ENCODE measurements at places on chromosomes 5 and 9.

DNA sequence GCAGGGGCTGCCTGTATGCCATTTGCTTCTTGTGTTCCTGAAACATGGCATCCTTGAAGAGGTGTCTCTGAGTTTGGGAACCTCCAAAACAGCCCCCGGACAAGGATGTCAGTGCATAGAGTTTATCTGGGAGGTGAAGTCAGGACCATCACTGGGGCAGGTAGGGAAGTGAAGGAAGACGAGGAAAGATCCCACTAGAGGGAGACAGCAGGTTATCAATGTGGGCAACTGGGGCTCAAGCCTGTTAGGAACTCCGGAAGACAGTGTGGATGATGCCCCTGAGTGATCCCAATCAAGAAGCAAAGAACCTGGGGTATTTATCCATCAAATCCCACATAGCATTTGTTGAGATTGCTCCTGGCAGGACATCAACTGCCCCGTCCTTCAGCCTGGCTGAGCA, 233.1 kb downstream of the AGTPBP1 start:
- no peak for DNase-seq

DNA sequence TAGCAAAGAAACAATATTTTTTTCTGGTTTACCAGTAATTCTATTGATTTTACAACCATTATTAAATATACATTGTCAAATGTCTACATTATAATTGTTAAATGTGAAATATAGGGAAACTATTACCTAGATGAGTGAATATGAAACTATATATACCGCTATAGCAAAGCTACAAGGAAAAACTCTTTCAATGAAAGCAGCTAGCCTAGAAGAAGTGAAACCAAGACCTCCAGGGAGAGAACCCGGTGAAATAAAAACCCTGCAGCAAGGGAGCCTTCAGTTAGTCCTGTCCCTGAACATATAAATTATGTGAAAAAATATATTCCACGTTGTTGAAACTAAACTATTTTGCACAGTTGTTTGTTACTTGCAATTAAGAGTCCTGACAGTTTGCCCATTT, 913.1 kb downstream of the EFNA5 start:
- no peak for DNase-seq

GRCh38 chr9:132087438-132088030, 7.9 kb upstream of the MED27 start:
- no peak for DNase-seq

DNA sequence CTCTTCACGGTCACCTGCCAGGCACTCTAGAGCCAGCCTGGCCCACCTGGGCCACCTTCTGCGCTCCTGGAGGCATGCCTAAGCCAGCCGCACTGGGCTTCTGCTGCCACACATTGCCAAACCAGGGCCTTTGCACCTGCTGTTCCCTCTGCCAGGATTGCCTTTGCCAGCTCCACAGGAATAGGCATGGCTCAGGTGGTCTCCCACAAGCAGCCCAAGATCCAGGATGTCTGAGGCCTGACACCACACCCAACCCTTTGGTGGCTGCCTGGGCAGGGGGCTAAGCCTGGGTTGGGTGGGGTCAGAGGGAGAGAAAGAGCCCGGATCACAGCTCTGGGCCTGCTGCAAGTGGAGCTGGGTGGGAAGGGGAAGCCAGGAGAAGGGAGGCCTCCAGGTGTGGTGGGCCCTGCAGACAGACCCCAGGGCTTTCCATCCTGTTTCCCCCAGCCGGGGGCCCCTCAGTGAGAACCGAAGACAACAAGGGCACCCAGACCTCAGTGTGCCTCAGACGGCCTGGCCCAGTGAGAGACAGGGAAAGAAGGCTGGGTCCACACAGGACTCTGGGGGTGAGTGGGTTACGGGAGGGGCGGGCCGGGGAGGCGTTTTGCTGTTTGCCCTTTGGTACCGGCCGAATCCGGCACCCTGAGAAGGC, 672 bp upstream of the SUSD3 start:
- no peak for DNase-seq

DNA sequence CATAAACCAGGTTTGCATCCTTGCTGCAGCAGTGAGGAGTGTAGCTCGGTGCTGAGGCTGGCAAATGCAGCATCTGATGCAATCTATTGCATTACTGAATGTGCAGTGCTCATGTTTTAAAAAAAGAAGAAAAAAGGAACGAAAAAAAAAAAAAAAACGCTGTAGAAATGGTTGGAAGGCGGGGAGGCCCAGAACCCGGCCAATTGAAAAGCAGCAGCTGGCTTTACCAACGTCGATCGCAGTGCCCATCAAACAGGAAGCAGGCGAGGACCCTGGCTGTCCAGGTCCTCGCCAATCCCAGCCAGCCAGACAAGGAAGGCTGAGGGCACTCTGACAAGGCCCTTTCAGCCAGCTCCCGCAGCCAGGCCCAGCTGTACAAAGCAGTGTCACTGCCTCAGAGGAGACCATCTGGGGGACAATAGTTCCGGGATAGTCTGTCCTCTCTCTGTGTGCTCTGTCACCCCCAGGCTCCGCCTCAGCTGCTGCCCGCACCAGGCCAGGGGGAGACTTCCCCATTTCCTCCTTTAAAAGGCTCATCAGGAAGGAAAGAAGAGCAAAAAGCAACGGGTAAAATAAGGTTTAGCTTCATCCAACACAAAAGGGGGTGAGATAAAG, 21.8 kb upstream of the CPEB4 start:
- no peak for DNase-seq

GRCh38 chr9:81625969-81626368, 63.4 kb downstream of the TLE1 start:
- DNase-seq, result no peak

DNA sequence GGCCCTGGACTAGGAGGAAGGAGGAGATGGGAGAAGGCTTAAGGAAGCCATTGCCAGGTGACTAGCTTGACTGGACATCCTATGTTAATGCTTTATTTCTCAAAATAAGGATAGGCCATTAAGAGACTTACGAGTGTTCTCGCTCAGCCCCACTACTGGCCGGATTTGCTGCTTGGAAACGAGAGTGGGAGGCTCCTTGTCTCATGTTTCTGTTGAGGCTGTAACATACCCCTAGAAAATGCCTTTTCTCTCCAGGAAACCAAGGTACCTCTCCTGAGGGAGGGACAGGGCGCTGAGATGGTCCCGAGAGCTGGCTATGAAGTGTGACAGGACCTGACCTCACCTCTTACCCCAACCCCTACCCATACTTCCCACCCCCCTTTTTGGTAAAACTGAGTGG, 60.0 kb downstream of the RALGPS1 start:
- no peak for DNase-seq

DNA sequence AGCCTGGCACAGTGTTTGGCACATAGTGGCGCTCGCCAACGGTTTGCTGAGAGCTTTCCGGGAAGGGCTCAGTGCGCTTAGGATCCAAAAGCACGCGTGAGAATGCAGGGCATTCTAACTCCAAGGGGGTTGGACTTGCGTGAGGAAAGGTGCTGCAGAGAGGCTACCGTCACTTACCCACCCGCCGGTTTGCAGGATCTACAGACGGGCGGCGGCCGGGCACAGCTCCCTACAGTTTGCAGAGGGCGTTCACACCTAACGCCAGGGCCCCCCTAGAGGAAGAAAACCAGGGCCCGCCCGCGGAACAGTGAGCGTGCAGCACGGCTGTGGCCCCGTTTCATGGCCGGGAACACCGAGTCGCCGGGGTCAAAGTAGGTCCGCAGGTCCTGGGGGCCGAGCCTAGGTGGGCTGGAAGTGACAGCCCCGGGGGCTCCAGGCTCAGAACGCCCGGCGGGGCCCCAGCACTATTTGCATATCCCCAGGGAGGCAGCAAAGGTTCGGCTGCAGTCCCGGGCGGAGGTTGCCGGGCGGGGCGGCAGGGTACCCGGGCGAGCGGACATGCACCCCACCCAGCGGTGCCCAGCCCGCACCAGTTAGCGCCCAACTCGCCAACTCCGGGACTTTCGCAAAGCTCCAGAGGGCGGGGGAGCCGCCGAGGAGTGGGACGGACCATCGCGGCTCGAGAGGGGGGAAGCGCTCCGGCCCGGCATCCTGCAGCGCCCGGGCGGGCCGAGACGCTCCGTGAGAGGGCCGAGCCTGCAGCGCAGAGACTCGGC, 526 bp upstream of the GALNT10 start:
- DNase-seq, result no peak

DNA sequence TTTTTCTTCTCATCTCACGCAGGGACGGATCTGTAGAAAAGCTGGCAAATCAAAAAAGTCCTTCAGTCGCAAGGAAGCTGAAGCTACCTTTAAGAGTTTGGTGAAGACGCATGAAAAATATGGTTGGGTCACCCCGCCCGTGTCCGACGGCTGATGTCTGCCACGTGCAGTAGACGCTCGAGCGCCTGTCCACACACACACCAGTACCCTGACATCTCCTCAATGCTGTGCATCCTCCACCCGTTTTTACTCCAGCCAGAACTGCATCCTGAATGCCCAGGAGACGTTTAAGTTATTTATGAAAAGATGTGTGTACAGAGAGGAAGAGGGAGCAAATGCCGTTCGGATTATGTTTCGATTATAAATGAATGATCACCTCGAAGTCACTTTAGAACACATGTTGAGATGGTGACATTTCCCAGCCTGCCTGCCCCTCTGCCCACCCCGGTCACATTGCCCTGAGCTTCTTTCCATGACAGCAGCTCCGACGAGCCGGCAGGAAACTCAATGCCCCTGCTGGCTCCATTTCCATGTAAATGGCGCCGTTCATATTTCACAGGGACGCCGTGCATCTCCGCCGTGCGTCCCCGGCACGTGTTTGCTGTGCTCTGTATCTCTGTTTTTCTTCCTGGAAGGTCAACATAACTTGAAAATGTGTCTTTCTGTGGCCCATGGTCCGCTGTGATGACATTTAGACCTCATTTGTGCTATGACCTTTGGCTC, 42.7 kb downstream of the UBE2QL1 start:
- no peak for DNase-seq

GRCh38 chr9:14007190-14007769, 306.7 kb downstream of the NFIB start:
- no peak for DNase-seq

DNA sequence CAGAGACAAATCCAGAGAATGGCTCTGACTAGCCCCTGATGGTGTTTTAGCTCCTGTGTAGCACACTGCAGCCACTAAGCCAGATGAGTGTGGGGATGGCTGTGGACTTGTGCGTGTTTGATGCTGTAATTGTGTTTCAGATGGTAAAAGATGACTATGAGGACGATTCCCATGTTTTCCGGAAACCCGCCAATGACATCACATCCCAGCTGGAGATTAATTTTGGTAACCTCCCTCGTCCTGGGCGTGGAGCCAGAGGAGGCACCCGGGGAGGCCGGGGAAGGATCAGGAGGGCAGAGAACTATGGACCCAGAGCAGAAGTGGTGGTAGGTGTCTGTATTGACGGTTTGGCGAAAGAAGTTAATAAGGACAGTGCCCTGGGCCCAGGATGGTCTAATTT, 38.0 kb downstream of the HABP4 start:
- no peak for DNase-seq

DNA sequence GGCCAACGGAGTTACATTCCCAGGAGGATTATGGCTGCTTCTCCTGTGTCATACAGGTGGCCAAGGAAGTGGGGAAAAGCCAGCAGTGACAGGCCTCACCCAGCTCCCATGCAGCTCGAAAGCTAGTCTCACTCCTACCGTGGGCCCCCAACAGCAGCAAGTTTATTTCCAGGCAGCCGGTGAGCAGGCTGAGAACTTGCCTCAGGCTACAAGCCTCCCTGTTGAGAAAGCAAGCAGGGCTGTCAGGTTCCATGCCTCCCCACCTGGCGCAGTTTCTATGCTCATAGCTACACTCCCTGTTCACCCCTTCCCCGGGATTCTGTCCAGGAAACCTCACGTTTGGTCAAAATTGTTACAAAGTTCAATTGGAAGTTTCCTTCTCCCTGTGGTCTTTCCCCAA, 27.5 kb upstream of the DNAH5 start:
- DNase-seq, result no peak

- no peak for DNase-seq
Observed at GRCh38 chr5:150544611-150545219, 36.8 kb downstream of the NDST1 start.

DNA sequence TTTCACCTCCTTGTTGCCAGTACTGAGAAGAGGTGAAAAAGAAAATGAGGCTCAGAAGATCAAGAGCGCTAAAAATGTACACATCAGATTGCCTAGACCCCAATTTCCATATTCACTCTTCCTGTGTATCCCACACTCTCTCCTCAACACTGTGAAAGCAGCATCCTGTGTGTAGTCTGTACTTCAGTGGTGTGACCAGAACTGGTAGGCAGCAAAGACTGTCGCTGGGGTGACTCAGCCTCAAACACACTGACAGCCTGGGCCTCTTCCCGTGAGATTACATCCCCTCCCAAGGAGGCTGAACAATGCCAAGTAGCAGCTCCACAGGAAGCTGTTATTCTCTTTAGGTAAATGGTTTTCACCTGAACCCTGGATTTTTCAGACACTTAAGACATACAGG, 135.5 kb downstream of the CCDC192 start:
- no peak for DNase-seq

GRCh38 chr9:128244837-128245231, 31.0 kb downstream of the GOLGA2 start:
- DNase-seq, result no peak

GRCh38 chr5:169812786-169813185, 167.5 kb downstream of the INSYN2B start:
- no peak for DNase-seq

DNA sequence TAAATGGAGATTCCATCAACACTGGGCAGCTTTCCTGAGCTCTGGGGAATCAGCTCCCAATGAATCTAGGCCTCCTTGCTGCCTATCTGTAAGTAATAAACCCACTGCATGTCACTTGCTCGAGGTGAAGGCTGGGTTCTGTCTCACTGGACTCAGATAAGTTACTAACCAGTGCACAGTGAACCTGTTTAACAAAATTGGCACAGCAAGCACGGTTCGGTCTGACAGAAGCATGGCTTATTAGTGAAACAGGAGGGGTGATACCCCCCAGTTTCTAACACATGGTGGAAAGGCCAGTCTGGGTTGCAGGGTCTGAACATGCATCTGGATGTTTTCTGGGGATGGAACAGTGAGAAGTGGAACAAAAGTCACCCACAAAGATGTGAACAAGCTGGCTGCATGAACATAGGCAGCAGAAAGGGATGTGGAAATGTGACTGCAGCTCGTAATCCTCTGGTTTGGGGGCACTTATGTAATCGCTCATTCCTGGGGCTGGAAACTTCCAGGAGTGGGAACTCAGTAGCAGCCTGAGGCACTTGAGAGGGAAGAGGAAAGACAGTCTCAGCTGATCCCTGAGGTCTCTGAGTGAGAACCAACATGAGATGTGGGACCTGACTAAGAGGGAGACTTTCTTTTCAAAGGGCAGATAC, 37.7 kb downstream of the UGT3A2 start:
- DNase-seq, result no peak

GRCh38 chr5:154593071-154593470, 115.0 kb upstream of the HAND1 start:
- DNase-seq, result no peak

- DNase-seq, result no peak
Observed at GRCh38 chr5:93246090-93246855, 334.7 kb downstream of the NR2F1-AS1 start.

DNA sequence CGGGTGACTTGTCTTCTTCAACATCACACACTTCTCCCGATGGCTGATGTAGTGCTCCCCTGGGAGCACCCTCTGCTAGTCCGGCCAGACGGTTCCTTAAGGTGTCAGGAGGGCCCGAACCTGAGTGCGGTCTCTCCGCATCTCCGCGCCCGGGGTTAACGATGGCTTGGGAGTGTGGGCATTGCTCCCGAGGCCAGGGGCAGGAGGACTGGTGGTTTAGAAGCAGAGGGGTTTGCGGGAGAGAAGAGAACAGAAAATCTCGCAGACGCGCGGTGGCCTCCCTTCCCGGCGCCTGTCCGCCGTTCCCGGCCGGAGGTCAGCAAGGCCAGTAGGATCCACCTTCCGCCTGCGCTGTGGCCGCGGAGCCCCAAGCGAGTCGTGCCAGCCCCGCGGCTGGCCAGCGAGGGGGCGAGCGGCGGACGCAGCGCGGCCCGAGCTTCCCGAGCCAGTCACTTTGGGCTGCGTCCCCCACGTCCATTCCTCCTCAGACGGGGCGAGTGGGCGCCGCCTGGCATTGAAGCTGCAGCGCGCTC, 700 bp downstream of the CDO1 start:
- no peak for DNase-seq
